NCI-H187 (cell line): ENCODE measurements at places on chromosomes 5 and 9.
A peak's percentile ranks its signal among the peaks of the same experiment; 100 is the strongest.

DNA sequence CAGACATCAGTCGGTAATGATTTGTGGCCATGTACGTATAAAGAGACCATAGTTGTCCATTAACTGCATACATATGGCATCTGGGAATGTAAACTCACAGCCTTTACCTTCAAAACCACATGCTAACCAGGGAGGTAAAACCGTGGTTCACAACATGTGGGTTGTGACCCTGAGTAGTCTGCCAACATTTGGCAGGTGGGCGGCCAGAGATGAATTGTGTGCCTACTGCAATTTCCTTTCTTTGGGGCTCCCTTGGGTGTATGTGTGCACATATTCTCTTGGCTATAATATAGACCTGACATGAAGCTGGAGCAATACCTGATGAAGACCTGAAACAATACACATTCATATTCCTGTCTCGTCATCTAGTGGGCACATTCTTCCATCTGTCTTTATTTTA, 396.0 kb downstream of the MLLT3 start:
- no peak for DNase-seq

GRCh38 chr9:94983552-94983951, 257.1 kb downstream of the AOPEP start:
- no peak for DNase-seq

DNA sequence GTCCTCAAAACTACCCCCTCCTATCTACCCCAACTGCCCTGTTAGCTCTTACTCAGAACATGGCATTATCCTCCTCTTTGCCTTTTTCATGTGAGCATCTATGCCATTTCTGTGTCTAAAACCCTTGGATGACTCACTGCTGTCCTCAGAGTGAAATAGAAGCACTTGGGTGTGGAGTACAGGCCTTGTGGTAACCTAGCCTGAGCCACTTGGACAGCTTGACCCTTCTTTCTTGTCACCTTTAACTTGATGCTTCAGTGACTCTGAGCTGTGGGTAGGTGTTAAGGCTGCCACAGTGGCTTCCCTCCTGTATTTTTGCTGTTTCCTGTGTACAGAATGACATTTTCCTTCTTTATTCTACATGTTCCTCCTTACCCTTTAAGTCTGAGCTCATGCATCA, 391.4 kb downstream of the SH3GL2 start:
- DNase-seq, result no peak

DNA sequence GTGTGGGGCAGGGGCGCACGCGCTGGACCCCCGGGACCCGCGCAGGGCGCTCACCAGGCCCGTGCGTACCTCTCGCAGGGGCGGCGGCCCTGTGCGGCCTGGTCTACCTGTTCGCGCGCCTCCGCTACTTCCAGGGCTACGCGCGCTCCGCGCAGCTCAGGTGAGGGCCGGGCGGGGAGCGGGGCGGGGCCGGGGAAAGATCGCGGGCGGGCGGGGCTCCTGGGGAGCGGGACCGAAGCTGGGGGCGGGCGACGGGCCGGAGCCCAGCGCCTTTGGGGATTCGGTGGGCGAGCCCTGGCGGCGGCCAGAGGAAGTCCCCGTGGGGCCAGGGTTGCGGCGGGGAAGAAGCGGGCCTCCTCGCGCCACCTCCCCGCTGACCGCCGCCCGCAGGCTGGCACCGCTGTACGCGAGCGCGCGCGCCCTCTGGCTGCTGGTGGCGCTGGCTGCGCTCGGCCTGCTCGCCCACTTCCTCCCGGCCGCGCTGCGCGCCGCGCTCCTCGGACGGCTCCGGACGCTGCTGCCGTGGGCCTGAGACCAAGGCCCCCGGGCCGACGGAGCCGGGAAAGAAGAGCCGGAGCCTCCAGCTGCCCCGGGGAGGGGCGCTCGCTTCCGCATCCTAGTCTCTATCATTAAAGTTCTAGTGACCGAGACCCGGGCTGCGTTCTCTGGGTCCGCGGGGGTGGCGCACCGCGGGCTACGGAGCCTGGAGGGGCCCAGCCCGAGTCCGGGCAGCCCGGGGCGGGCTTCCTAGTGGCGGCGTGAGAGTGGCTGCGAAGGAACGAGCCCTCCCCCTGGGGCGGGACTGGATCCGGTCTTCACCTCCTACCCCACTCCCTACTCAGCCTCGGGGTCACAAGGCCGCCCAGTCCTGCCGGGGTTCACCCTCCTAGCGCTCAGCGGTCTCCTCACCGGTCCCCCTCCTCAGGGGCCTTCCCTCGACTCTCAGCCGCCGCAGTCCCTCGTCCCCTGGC, 2.4 kb downstream of the LTC4S start:
- DNase-seq, result peak; percentile 54

DNA sequence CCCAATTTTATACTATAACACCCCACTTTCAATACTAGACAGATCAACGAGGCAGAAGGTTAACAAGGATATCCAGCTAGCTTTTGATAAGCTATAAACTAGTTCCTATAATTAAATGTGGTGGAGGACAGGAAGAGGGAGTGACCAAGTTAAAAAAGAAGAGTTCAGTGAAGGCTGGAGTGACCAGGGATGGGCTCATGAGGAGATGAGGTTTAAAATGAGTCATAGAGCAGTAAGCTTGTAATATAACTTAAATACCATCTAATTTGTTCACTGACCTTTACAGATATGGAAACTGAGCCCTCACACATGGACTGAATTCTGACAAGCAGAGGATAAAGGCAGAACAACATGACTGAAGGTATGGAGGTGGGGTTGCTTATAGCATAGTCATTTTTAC, 284.5 kb downstream of the SPATA31D1 start:
- DNase-seq, result no peak

DNA sequence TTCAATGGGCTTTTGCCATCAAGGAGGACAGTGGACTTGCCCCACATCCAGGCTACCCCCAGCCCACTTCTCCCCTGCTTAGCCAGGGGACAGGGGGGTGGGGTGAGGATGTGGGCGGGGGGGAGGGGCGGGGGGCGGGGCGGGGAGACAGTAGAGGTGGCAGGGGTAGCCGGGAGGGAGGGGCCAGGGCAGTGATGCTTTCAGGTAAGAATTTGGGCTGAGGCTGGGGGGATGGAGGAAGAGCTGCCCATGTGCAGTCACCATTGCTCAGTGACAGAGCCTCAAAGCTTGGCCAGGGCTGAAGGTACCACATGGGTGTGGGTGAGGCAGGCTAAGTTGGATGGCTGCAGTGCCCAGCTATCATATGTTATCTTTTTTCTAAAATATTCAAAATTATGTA, 40.7 kb upstream of the HNRNPA0 start:
- DNase-seq, result no peak

DNA sequence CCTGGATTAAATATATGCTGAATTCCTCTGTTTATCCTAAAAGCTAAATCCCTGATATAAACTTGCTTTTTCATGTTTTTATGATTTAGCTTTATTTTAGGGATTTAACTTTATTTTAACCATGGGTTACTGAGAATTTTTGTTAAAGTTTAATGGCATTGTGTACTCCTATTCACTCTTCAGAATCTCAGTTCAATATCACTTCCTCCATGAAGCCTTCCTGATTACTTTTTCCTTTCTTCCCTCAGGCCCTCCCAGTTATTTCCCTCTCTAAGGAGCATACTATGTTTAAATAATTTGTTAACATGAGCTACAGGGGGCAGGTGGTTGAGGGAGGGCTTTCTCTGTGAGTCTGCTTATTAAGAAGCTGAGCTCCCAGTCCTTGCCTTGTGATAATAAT, 149.9 kb downstream of the MTX3 start:
- DNase-seq, result no peak

DNA sequence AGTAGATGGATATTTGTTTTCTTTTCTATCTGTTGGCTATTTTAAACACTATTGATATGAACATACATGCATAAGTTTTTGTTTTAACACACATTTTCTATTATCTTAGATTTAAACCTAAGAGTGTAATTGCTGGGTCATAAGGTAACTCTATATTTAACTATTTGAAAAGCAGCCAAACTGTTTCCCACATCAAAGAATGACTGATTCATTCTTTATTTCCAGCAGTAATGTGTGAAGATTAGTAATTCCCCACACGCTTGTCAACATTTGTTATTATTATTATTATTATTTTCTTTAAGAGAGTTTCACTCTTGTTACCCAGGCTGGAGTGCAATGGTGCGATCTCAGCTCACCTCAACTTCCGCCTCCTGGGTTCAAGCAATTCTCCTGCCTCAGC, 1495.8 kb downstream of the EFNA5 start:
- no peak for DNase-seq

- DNase-seq, result no peak
Measured at GRCh38 chr5:159032656-159033350, 66.9 kb downstream of the EBF1 start.

DNA sequence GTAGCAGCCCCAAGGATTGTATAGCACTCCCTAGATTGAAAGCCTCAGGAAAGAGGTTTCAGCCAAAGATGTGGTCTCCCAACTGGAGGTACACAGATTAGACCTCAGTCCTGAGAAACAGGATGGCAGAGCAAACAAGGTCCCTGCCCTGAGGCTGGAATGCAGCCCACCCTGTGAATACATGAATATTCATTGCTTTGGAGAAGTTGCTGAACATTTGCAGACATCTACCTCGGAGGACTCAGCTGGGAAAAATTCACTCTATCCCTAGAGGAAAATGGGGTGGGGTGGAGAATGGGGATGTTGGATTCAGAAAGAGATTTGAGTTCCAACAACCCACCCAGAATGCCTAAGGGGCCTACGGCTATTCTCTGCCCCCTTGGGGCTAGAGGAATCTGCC, 129.4 kb downstream of the SLIT3 start:
- no peak for DNase-seq

GRCh38 chr5:107666051-107666655, 4.6 kb downstream of the EFNA5 start:
- no peak for DNase-seq

DNA sequence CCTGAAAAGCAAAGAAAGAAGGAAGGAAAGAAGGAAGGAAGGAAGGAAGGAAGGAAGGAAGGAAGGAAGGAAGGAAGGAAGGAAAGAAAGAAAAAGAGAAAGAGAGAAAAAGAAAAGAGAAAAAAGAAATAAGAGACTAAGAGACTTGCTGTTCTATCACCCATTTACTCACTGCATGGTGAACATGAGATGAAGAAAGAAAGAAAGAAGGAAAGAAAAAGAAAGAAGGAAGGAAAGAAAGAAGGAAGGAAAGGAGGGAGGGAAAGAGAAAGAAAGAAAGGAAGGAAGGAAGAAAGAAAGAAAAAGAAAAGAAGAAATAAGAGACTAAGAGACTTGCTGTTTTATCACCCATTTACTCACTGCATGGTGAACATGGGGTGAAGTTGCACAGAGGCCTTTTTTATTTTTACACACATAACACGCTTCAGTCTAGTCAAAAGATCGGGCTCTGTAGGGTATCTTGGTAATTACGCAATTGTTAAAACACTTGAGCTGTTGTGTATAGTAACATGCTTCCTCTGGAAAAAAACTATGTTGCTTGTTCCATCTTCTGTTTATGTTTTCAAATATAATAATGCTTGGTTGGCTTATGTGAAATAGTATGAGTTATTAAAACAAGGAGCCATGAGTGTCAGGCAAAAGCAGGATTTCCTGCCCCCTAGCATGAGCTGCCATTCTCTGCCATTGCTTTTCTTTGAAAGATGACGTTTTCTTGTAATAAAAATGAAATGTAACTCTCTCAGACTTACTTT, 119.3 kb upstream of the ZNF608 start:
- no peak for DNase-seq

DNA sequence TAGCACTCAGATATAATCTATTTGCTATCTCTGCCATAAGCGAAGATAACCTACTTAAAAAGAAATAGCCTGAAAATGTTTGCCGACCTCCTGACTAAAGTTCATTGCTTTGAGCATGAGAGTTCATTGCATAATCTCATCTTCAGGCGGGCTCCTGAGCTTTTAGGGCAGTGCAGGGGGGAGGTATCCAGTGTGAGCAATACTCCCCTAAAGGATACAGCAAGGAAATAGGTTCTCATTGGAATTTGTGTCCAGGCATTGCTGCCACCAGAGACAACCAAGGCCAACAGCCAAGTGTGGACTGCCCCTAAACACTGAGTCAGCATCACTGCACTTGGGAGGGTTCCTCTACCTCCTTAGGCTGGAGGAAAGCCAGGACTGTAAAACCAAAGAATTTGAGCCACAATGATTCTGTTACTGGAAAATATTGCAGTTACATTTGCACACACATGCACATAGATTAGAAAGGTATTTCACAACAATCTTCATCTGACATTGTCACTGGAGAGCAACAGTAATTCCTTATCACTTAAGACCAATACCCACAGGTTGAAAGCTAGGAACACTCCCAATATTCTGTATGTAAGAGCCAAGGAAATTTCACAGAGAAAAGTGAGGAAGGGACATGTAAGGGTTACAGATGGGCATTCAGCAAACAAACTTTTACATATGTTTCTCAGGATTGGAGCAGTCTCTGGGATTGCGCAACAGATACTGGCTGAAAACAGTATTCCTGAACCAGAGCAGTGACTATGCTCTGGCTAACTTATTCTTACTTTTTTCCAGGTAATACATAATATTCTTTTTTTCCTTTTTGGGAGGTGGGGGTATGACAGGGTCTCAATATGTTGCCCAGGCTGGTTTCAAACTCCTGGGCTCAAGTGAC, 98.6 kb upstream of the TLE1 start:
- no peak for DNase-seq

- no peak for DNase-seq
Measured at GRCh38 chr5:17302604-17303003, 85.2 kb downstream of the BASP1 start.

- DNase-seq, result no peak
Measured at GRCh38 chr9:112140936-112141335, 34.2 kb downstream of the SUSD1 start.

DNA sequence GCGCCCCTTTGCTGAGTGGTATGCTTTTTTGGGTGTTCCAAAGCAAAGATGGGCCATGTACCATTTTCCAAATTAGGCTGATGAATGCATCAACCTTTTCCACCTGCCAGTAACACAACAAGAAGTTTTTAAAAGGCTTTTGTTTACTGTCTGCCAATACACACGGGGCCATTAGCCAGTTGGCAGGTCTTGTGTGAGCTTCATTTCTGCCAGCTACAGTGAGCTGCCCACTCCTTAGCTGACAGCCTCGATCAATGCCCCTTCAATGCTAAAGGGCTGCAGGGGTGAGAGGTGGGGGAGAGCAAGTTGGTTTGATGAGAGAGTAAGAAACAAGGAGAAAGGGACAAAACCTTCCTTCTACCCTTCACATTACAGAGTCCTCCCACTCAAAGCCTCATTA, 128.7 kb downstream of the C5orf15 start:
- DNase-seq, result no peak

DNA sequence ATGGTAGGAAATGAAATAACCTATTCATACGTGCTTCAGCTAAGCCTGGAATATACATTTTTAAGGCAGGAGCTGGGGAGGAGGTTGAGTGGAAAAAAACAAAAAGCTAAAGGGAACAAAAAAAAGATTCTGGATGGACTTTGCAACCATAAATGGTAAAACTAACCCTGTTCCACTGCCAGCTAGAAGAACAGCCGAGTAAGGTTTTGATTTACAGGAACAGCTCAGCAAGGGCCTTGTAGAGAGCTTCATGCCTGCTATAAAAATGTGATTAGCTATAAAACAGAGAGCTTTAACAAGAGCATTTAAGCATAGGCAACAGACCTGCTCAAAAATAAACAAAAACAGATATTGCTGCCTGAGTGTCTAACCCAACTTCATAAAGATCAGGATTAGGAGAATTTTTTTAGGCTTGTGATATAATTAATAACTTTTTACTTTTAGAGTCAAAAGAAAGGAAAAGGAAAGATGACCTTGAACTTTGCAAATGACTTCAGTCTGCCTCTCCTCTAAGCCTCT, 194.8 kb downstream of the FBXL7 start:
- DNase-seq, result no peak
